ENCODE measurements at places on chromosomes 3 and 15.
A peak's percentile ranks its signal among the peaks of the same experiment; 100 is the strongest.

DNA sequence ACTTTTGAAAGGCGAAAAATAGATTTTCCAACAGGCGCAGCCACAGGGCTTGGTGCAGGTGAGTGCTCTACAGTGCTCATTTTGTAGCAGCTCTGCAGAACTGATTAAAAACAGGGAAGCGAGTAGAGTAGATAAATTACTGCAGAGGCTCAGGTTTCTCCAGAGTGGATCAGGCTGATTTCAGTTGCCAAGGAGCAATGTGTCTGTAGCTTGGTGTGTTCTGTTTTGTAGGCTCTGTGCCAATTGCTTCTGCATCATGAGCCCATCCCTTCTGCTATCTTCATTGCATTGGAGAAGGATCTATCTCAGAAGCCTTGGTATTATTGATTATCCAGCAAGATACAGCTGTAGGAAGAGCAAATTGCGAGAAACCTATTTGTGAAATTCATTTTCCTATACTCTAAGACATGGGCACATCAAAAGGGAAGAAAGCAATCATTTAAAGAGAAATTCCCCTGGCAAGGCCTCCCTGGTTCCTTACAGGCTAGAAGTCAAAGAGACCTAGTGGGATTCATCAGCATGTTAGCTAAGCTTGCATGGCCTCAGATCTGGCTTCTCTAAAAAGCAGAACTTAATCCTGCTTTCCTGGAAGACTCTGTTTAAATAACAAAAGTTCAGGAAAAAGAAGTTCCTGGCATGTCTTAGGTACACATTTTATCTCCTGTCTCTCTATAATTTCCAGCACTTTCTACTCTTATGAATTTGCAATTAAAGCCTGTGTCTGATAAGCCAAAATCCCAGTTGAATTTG, 432.4 kb upstream of the ATP10A start:
- DNase-seq = no peak

DNA sequence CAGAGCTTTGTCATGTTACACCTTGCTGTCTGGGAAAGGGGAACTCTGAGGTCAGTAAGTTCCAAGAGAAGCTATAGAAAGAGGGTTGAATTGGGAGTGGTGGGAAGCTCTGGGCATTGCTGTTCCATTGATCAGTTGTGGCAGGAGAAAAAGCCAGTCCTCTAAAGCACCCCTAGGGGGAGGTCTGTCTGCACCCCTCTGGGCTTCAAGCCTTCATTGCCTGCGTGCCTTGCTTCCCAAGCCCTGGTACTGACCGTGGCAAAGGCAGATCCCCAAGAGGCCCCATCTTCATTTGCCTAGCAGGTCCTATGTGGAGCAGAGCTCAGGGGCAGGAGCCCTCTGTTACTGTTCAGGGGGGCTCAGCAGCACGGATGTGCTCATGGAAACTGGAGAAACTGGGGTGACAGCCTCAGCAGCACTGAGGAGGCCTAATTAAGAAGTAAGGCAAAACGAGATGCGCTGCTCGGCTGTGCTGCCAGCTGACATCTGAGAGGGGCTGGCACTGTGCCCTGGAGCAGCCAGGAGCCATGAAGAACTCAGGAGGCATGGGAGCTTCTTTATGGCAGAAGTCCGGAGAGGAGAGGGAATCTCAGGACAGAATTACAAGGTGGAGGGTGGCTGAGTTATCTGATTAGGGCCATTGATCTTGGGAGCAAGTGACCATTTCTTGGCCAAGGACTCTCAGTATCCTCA, 270.9 kb downstream of the RPLP1 start:
- DNase-seq = no peak

- DNase-seq = no peak
These were observed 19.6 kb upstream of the FGD5 start for GRCh38 chr3:14799146-14799545.

- DNase-seq = no peak
These were observed 149.3 kb downstream of the FMN1 start for GRCh38 chr15:33045066-33045810.

- DNase-seq = no peak
These were observed 85.0 kb upstream of the PRTG start for GRCh38 chr15:55827955-55828354.

DNA sequence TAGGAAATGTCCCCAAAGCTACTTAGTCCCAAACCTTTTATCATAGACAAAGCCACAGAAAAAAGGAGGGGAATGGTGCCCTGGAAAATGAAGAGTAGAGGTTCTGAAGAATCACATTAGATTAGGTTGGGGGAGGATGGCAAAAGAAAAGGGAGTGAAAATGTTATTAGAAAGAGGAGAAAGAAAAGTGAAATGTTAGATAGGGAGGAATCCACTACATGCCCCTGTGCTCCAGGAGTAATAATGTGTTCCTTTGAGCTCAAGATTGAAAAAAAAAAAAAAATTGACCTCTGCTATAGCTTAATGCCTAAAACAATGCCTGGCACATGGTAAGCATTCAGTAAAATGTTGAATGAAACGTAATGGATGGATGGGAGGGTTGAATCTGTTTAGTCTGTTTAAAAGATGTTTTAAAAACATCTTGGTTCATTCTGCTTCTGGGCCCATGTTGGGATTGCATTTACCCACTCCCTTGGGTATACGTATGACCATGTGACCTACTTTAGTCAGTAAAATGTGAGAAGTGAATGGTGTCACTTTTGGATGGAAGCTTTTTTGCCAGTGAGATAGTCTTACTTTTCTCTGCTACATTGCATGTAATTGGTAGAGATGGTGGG, 19.0 kb downstream of the MAPK6 start:
- no peak for DNase-seq

- DNase-seq = no peak
These were observed 190.8 kb upstream of the HES1 start for GRCh38 chr3:193945143-193945542.

DNA sequence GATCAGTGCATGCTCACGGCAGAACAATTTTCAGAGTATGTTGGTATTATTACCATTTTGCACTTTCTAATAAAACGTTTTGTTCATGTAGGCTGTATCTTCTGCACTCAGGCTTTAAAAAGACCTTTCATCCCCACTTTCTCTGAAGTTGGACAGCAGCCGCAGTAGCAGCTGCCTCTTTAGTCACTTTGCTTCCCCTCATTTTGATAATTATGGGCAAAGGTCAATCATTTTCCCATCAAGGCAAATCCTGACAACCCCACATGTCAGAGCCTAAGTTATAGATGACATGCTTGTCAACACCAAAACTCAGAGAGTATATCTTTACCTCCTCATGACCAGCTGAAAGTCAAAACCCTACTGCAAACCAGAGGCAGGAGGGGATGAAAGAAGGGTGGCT, 99.7 kb downstream of the ROBO2 start:
- DNase-seq = no peak

DNA sequence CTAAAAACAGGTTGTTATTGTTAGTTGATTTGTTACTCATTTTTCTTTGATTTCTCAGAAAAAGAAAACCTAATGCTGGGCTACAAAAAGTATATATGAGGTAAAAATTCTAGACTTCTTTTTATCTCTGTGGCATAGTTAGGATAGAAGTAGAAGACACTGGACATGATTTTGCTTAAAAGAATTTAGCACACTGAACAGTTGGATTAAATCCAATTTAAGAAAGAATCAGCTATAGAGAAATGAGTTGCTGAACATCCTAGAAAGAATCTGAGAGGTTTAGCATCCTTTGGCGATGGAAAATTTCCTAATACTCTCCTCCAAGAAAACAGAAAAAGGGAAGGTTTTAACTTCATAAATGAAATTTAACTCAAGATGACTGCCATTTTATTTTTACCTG, 259.7 kb downstream of the TBL1XR1 start:
- DNase-seq = no peak

DNA sequence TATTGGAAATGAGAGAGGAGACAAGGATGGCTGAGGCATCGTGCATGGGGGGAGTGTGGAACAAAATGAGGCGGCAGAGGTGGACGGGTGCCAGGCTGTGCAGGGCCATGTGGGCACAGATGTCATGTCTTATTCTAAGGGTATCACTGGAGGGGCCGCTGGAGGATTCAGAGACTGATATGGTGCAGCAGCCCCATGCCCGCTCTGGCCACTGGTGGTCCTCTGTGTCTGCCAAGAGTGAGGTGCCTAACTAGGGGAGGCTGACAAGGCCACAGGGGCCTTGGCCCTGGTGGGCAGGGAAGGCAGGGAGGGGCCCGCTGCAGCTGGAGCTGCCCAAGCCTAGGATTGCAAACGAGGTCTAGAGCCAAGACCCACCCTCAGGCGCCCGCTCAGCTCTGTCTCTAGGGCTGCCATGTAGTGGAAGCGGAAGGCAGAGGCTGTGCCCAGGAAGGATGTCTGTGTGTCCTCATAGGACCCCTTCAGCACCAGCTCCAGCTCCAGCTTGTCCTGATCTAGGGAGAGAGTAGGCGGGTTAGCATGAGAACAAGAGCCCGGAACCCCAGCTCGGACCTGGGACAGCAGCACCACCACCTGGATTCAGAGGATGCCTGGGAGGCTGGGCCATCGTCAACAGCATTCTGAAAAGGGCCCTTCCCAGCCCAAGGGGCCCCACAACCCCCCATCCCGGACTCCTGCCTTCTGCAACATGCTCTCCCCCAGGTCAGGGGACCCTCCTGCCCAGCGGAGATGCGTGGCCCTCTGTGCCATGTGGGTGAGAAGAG, 11.3 kb downstream of the PLA2G4D start:
- DNase-seq = no peak

- no peak for DNase-seq
These were observed 515 bp downstream of the EIF4G1 start for GRCh38 chr3:184314700-184315542.

DNA sequence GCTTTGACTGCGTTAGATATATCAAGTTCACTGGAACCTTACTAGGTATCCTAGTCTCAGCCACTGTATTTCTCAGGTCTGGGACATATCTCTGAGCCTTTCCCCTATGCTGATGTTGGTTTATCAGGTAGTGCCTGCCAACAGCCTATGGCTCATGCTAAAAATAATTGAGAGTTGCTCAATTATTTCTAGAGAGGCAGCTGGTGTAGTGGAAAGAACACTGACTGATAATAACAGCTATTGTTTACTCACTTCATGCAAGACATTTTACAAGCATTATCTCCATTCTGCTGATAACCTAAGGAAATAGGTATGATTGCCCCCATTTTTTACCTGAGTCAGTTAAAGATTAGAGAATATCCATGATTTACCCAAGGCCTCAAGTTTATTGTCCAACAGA, 231.4 kb downstream of the LRRN1 start:
- no peak for DNase-seq

DNA sequence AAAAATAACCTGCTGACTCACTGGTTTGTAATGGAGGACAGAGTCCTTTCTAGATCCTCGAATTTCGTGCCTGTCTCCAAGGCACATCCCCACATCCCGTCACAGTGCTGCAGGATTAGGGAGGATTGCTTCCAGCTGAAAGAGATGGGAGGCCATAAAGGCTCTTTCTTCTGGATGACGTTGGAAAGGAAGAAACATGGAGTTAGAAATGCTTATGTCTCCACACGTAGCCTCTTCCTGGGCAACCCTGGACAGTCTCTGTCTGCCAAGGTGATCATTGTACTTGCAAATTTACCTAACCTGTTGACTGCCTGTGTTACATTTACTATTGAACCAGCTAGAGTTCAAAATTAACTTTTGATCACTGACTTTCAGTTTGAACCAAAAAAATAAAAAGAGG, 27.6 kb upstream of the VILL start:
- no peak for DNase-seq

- no peak for DNase-seq
These were observed 571.8 kb downstream of the ZPLD1 start for GRCh38 chr3:103006526-103007183.

GRCh38 chr3:112293368-112294321, at the start of gene SLC9C1:
Gene SLC9C1, minus strand, starts transcription at chr3:112294216. Its CDS starts 7,425 bp downstream, at chr3:112286791.
- DNase-seq = peak; percentile 21

GRCh38 chr15:59203008-59203407, 3.6 kb upstream of the LDHAL6B start:
- DNase-seq = no peak

GRCh38 chr3:72317491-72317890, 530.8 kb downstream of the SHQ1 start:
- no peak for DNase-seq

- DNase-seq = no peak
These were observed at the start of the genes CHDH and IL17RB for GRCh38 chr3:53846134-53846850. Gene CHDH, minus strand, starts transcription at chr3:53846419. Its CDS starts 22,411 bp downstream, at chr3:53824008. Gene IL17RB, plus strand, starts transcription at chr3:53846568. Its CDS starts 21 bp downstream, at chr3:53846589.

DNA sequence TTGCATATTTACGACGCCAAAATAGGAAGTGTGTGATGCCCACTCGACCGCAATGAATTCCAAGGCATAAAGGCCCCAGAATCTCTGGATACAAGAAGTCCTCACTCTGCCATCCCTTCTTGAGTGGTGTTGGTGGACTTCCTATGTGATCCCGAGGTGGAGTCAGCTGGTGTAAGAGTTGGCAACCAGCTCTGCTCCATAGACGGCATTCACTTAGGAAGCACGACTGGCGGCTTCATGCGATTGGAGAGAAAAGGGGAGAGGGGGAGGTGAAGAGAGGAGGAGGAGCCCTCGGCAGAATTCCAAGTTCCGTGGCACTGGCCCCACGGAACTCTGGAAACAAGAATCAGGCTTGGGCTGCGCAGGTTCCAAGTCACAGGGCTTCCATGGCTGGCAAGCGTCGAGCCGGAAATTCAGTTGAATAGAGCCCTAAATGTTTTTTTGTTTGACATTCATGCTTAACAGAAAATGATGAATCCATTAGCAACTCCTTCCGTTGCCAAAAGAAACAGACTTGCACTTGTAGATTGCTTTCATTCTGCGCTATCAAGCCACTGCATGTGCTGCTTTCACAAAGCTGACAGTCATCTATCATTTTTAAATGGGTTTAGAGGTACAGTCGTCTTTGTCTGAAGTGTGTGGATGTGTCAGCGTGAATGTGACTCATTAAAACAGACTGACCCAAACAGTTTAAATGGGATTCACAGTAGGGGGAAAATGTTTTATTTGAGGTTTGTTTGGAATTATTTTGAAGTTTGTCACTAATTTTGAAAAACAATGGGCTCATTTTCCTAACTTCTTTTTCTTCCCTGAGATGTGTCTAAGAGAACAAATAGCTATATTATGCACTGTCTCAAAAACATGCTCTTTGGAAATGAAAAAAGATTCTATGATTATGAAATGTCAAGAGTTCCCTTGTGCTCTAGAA, 428.3 kb upstream of the ATP11B start:
- no peak for DNase-seq

GRCh38 chr3:53715815-53716483, 130.3 kb downstream of the CHDH start:
- no peak for DNase-seq

DNA sequence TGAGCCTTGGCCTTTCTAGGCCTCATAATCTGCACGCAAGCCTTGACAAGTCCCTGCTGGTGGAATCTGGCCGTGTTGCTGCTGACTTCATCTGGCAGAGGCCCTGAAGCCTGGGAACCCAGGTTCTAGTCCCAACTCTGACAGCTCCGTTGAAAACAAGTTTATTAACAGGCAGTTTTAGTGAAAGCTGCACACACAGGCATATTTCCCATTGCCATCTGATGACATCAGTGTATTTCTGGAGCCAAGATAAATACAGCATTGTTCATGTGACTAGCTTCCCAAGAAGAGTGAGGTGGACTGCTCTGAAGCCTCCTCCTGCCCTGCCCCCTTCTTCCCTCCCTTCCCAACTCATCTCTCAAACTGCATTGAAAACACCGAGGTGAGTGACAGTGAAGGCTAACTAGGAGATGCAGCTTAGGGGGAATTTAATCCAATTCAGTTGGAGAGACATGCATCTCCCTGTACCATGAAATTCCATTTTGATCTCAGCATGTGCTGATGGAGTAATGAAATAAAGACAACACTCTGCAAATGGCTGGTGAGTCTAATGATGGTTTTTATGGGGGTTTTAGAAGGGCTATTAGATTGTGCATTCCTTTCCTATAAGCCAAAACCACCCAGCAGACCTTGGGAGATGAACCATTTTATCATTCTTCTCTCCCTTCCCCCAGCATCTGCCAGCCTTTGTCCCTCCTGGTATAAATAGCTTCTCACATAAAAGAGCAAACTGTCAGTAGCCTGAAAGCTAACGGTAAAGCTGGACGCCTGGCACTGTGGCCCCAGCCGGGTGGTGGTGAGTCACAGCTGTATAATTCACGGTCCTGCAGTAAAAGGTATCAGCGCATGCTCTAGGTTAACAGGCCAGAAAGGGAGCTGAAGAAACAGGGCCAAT, 38.0 kb downstream of the PRICKLE2 start:
- DNase-seq = no peak
